Activated T-helper 1 cell treated with anti-CD3 and anti-CD28 coated beads, Interleukin-12 subunit alpha, Interleukin-12 subunit beta, Interleukin-2, Interleukin-4 antibody, amounts not matched to agents 30 ng/mL and 10 ng/mL and 1 ng/mL, durations not matched to agents 14 hours and 24 hours and 36 hours (primary cell): ENCODE measurements at places on chromosomes 2 and 18. TPM values are rescaled to one million over a fixed set of nuclear protein-coding genes. Genes with fewer than 3 reads are reported as not detected.

- no peak for DNase-seq
- no peak overlapping the region for H3K27ac ChIP-seq
- no peaks in the 10 kb centered on the region for H3K4me1 ChIP-seq
- H3K27me3 ChIP-seq, result peaks cover 16% of the 10 kb centered on the region
Measured at GRCh38 chr2:69251943-69252342, 135.1 kb downstream of the GFPT1 start.

DNA sequence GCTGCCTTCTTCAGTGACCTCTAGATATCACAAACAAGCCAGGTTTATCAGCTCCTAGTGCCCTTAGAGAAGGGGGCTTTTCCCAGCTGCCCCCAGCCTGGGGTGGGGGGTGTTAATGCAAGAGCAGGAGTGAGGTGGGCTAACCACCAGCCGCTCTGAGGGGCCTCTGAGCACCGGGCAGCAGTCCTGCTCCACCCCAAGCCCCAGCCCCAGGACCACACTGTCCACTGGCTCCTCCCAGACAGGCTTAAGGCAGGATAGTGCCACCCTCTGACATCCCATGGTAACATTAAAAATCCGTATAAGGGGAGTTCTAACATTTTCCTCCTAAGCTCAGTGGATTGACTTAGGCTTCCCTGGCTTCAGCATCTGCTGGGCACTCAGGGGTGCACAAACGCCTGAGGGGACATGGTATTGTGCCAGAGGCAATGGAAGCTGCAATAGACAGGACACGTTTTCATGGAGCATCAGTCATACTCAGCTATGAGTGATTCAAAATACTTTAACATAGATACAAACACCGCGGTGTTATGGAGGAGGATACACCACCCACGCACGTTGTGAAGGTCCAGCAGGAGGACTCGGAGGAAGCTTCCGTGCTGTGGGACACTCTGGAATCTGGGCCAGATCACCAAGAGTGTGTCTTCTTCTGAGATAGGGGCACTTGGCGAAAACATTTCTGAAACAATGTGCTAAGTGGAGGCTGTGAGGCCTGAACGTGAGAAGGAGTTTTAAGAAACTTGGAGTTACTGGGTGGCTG, 112.7 kb upstream of the EPC2 start:
- peaks cover 2% of the 10 kb centered on the region for H3K36me3 ChIP-seq
- no peak overlapping the region for H3K4me3 ChIP-seq
- H3K27me3 ChIP-seq, result no peaks in the 10 kb centered on the region
- peaks cover 60% of the 10 kb centered on the region for H3K4me1 ChIP-seq
- no peak for DNase-seq

- no peaks in the 10 kb centered on the region for H3K36me3 ChIP-seq
- H3K4me3 ChIP-seq, result no peak overlapping the region
- H3K27me3 ChIP-seq, result no peaks in the 10 kb centered on the region
- H3K27ac ChIP-seq, result no peak overlapping the region
- DNase-seq, result no peak
Measured at GRCh38 chr18:50666536-50666935, 106.6 kb downstream of the MAPK4 start.

GRCh38 chr2:22788749-22789327, 596.1 kb upstream of the KLHL29 start:
- H3K27me3 ChIP-seq, result no peaks in the 10 kb centered on the region
- no peak overlapping the region for H3K4me3 ChIP-seq
- H3K36me3 ChIP-seq, result no peaks in the 10 kb centered on the region

GRCh38 chr2:174326161-174327020, 8.4 kb upstream of the SP9 start:
- peak overlapping the region; percentile 77 for H3K4me3 ChIP-seq
- no peaks in the 10 kb centered on the region for H3K36me3 ChIP-seq
- H3K27me3 ChIP-seq, result peaks cover 88% of the 10 kb centered on the region
- peak overlapping the region; percentile 35 for H3K27ac ChIP-seq

DNA sequence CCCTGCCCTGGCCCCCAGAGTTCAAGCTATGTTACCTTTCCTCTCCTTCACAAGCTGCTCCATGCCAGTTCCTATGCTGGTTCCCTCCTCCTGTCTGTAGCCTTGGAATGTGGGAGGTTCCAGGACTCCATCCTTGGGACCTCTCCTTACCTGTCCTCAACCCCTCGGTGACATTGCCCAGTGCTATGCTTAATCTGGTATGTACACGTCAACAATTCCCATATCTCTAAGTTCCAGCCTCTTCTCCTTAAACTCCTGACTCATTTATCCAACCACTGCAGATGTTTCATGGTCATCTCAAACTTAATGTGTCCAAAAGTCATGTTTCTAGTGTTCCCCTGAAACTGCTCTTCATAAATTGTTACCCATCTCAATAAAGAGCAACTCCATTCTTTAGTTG, 160.8 kb downstream of the TNS1 start:
- no peaks in the 10 kb centered on the region for H3K27me3 ChIP-seq
- H3K4me1 ChIP-seq, result no peaks in the 10 kb centered on the region
- H3K27ac ChIP-seq, result no peak overlapping the region
- DNase-seq, result no peak

The AQP4 gene
- total RNA-seq, result not detected in 2 replicates

- no peak for DNase-seq
- no peak overlapping the region for H3K4me3 ChIP-seq
- no peak overlapping the region for H3K27ac ChIP-seq
- no peaks in the 10 kb centered on the region for H3K27me3 ChIP-seq
Measured at GRCh38 chr18:42064109-42064508, 109.1 kb downstream of the PIK3C3 start.

DNA sequence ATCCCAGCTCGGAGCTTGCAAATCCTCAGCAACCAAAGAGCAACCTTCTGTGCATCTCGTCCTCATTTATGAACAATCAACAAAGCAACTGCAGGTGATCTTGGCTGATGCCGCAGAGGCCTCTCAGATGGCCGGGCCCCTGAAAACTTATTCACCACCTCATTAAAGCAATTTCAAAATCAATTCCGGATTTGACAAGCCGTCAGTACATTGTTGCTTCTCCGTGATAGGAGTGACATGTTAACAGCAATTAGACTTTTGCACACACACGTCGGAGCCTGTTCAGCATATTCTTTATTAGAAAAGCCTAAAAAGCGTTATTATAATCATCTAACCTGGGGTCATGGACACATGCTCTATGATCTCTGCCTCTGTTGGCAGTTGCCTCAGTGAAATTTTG, 183.1 kb upstream of the CXCR4 start:
- no peaks in the 10 kb centered on the region for H3K36me3 ChIP-seq
- no peak for DNase-seq
- no peaks in the 10 kb centered on the region for H3K27me3 ChIP-seq
- no peak overlapping the region for H3K27ac ChIP-seq

GRCh38 chr2:241091201-241091600, 10.9 kb downstream of the MTERF4 start:
- peaks cover 46% of the 10 kb centered on the region for H3K36me3 ChIP-seq
- peak overlapping the region; percentile 24 for H3K27ac ChIP-seq
- no peak for DNase-seq
- no peaks in the 10 kb centered on the region for H3K27me3 ChIP-seq

DNA sequence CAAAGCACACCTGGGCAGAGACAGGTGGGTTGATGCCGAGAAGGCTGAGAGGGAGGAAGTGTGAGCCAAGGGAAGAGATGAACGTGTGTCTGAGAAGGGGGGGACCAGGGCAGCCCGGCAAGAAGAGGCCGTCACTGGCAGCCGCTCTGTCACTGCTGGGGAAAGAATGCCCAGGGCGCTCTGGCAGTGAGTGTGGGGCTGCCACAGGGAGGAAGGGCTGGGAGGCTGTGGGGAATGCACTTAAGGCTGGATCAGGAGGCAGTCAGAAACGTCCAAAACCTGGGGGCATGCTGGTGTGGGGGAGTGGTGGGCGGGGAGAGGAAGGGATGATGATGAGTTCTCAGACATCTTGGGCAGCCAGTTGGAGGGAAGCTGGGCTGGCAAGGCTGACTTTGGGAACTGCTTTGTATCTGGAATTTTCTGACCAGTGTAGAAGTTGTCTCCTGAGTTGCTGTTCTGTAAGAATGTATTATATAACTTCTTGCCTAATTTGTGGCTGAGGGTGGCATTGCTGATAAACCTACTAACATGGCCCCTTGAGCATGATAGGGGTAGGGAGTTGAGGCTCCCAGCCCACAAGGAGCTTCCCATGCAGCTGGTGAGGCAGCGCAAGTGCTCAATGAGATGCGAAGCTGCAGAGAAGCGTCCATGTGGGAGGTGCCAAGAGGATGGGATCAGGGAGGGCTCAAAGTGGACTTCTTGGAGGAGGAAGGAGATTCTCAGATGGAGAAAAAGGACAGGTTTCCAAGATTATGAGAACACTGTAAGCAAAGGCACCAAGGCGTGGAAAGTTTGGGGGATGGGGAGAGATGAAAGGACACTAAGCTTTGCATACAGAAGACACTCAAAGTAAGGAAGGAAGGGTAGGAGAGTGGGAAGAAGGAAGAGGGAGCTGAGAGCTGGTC, 185.1 kb upstream of the HAAO start:
- no peak for DNase-seq
- H3K27ac ChIP-seq, result no peak overlapping the region
- no peaks in the 10 kb centered on the region for H3K36me3 ChIP-seq
- H3K27me3 ChIP-seq, result peaks cover 9% of the 10 kb centered on the region

DNA sequence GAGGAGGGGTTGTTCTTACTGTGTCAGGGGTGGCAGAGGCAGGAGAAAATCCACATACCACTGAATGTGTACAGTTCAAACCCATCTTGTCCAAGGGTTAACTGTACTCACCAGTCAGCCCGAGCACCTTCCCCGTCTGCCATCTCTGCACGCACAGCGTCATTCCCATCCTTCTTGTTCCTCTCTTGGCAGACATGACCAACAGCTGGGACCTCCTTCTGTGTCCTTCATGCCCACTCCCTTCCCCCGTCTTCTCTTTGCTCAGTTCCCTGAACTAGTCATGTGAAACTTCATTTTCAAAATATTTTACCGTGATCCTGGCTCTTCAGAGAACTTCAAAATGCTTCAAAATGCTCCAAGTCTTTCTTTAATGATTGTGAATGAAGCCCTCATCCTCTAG, 92.0 kb downstream of the FARSB start:
- no peak overlapping the region for H3K4me3 ChIP-seq
- no peaks in the 10 kb centered on the region for H3K27me3 ChIP-seq
- no peaks in the 10 kb centered on the region for H3K4me1 ChIP-seq
- peaks cover 7% of the 10 kb centered on the region for H3K36me3 ChIP-seq
- no peak for DNase-seq

The ANKRD30B gene
- total RNA-seq, result not detected in 2 replicates

DNA sequence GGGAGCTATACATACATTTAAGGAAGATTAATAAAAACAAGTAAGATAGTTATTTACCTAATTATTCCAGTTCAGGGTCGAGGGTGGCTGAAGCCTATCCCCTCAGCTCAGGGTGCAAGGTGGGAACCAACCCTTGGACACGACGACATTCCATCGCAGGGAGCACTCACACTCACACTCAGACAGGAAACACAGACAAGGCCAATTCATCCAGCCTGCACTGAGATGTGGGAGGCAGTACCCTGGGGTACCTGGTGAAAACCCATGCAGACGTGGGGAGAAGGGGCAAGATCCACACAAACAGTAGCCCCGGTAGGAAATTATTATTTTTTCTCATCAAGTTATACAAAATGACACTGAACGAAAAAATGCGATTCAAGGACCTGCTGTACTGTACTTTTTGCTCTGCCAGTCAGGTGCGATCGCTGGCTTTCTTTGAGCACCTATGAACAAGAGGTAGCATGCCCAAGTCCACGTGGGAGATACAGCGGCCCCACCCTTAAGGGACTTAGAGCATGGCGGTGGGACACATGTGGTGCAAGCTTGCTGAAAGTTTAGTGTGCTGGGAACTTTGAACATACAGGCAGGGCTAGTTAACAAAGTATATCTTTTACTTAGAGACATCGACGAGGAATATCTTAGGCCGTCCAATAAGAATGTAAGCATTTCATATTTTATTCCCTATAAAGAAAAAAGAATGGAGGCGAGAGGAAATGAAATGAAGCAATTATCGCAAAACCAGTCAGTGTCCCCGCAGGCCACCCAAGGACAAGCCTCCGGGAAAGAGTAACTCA, 624 bp downstream of the METTL8 start:
- H3K27ac ChIP-seq, result peak overlapping the region; percentile 95
- peak; percentile 6 for DNase-seq
- peaks cover 34% of the 10 kb centered on the region for H3K36me3 ChIP-seq
- no peaks in the 10 kb centered on the region for H3K27me3 ChIP-seq

GRCh38 chr18:77092104-77093066, 40.2 kb downstream of the MBP start:
- H3K4me1 ChIP-seq, result peaks cover 57% of the 10 kb centered on the region
- no peak for DNase-seq
- peak overlapping the region; percentile 24 for H3K27ac ChIP-seq
- no peak overlapping the region for H3K4me3 ChIP-seq
- H3K36me3 ChIP-seq, result peaks cover 37% of the 10 kb centered on the region

- H3K36me3 ChIP-seq, result peaks cover 62% of the 10 kb centered on the region
- DNase-seq, result no peak
- H3K4me3 ChIP-seq, result no peak overlapping the region
- peaks cover 42% of the 10 kb centered on the region for H3K4me1 ChIP-seq
Measured at GRCh38 chr2:7738596-7738995, 821.4 kb downstream of the RNF144A start.

The RSAD2 gene
- 2.2 and 2.4 TPM in 2 replicates for total RNA-seq

GRCh38 chr2:46632349-46632748, 153.0 kb downstream of the TMEM247 start:
- H3K36me3 ChIP-seq, result no peaks in the 10 kb centered on the region
- DNase-seq, result no peak
- H3K4me3 ChIP-seq, result no peak overlapping the region
- H3K4me1 ChIP-seq, result peaks cover 8% of the 10 kb centered on the region
- no peaks in the 10 kb centered on the region for H3K27me3 ChIP-seq

The COX5B gene
- 228 and 241 TPM in 2 replicates for total RNA-seq

DNA sequence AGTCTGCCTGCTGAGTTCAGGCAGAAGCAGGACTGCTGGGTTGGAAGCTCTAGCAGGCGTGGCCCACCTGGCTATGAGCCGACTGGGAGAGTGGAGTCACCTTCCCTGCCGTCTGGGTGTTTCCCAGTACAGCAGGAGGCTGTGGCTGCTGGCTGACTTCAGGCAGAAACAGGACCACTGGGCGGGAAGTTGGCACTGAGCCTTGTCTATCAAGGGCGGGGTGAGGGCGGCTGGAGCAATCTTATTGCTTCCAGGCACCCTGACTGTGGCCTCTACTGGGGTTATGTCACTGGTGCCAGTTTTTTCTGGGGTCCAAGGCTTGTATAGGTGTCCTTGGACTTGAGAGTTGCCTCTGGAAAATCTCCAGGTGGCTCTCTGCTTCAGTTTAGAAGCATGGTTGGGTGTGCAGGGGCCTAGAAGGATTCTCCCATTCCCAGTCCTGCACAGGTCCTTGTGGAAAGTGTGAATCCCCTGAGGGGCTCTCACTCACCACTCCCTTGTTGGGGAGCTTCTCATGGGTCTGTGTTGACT, 30.5 kb downstream of the LTBP1 start:
- H3K27me3 ChIP-seq, result peaks cover 8% of the 10 kb centered on the region
- no peak for DNase-seq
- H3K4me3 ChIP-seq, result no peak overlapping the region
- no peaks in the 10 kb centered on the region for H3K4me1 ChIP-seq

DNA sequence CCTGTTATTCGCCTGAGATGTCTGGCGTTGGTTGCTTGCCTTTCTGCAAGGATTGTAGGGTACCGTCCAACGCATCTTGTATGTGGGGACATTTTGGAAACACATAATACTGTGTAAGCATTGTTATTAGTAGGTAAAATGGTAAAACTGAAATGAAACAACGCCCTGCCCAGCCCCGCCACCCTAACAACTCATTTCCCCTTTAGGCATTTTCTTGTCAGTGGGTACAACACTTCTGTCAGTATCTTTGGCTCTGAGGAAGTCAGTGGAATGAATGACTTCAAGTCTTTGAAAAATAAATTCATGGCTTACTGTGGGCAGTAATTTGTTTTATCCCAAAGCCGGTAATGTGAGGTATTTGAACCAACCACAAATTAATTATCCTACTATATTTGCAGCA, 86.0 kb downstream of the FMNL2 start:
- no peaks in the 10 kb centered on the region for H3K27me3 ChIP-seq
- no peak for DNase-seq
- no peaks in the 10 kb centered on the region for H3K36me3 ChIP-seq
- peaks cover 39% of the 10 kb centered on the region for H3K4me1 ChIP-seq
- no peak overlapping the region for H3K27ac ChIP-seq
- no peak overlapping the region for H3K4me3 ChIP-seq
